ENCODE measurements at places on chromosomes 6 and 20.

DNA sequence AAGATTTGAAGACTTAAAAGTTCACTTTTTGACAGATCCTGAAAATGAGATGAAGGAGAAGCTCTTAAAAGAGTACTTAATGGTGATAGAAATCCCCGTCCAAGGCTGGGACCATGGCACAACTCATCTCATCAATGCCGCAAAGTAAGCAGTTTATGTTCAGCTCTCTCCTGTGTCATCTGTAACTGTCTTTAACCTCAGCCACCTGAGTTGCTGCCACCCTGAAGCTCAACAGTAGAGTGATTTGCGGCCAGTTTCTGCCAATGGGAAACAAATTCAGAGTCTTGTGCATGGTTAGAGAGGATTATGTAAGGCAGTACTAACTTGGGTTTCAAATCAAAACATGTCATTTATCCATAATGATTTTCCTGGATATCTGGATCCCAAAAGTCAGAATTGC is 10.1 kb downstream of the TNFAIP3 start:
- DNase-seq: no peak

GRCh38 chr20:37622728-37623127 is 71.1 kb upstream of the CTNNBL1 start:
- DNase-seq: no peak

DNA sequence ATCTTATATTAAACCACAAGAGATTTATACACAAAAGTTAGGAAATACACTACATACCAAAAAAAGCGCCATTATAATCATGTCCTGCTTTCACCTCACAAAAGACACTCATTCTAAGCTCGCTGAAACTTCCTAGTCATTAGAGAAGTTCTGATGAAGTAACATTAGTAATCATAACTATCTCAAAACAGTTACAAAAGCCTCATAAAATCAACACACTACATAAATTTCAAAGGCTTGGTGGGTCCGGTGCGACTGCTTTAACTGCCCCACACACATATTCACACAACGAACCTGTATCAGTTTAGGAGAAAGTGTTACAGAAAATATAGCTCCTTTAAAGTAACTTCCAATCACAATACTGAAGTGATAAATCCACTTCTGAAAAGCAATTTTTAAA is 1.9 kb downstream of the PHIP start:
- DNase-seq: no peak

DNA sequence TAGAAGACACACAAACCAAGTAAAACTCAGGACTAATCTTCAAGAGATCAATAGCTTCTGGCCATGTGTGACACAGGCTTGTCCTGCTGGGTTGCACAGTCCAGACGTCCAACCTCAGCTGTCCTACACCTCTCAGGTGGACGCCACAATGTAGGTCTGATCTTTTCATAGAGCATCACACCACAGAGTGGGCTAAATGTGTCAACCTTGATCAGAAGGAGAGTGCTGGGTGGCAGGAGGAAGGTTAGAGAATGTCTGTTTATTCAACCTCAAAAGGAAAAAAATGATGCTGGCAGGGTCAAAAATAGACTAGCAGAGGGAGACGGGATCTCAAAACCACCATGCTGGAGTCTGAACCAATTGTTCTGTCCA is 41.7 kb downstream of the GFOD1 start:
- no peak for DNase-seq

DNA sequence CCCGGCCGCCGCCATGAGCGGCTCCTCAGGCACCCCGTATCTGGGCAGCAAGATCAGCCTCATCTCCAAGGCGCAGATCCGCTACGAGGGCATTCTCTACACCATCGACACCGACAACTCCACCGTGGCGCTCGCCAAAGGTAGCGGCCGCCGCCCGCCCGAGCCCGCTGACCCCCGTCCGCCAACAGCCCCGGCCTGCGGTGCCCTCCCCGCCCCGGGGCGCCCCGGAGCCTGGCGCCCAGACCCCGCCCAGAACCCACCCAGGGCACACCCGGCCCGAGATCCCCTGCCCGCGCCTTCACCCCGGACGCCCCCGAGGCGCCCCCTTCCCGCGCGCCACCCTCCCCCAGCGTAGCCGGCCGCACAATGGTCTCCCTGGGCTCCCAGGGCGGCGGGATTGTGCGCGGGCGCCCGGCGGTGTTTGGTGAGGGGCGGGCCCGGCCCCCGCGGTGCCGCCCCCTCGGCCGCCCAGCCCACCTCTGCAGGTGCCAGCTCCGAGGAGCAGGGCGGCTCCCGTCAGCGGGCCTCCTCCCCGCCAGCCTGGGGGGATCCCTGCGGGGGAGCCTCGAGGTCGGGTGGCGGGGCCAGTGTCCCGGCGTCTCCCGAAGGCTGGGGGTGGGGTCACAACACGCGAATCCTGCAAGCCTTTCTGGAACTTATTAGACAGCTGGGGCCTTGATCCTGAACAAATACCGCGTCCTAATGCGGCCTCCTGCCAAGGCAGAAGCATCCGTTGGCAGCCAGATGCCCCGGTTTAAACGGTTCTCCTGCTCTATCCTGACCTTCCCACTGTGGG is 577 bp downstream of the LSM14B start:
- DNase-seq: no peak

DNA sequence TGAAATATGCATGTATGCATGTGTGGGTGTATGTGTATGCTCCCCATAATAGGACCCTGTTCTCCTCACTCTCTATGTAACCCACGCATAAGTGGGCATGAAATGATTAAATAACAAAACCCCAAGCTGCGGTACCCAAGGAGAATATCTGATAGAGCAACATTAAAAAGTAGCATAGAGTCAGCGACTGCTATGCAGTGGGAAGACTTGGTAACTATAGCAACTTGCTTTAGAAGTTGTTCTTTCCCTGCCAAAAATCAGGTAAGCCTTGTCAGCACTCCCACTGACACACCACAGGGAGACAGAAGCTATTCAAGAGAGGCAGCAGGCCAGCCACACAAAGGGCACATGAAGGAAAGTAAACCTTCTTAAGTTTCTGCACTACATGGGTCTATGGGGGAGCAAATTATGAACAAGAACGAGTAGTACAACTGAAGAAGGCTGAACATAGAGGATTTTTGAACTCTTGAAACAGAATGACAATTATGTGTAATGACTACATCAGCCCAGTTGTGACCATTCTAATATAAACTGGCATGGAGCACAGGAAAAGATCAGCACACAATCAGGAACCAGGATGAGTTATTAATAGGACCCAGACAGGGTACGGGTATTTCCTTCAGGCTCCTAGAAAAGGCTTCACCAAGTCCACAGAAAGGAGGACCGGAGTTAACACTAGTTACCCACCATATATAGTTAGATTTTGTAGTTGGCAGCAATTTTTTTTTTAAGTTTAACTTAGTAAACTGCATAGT is 89.9 kb downstream of the GPR6 start:
- DNase-seq: no peak
